AG08396 (cell line): ENCODE measurements at places on chromosomes 4 and X.

DNA sequence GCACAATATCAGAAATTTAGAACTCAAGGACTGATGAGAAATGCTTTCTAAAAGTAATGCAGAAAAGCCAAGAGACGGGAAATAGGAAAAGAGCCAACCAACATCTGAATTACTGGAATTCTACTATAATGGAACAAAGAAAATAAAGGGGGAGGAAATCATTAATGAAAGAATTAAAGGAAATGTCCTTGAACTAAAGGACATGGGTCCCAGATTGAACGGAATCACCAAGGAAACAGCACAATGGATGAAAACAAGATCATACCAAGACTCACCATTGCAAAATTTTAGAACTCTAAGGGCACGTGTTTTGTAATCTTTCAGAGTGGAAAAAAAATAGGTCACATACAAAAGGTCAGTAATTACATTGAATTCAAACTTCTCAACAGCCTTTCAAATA, 35.9 kb downstream of the HPGDS start:
- no peak for DNase-seq

DNA sequence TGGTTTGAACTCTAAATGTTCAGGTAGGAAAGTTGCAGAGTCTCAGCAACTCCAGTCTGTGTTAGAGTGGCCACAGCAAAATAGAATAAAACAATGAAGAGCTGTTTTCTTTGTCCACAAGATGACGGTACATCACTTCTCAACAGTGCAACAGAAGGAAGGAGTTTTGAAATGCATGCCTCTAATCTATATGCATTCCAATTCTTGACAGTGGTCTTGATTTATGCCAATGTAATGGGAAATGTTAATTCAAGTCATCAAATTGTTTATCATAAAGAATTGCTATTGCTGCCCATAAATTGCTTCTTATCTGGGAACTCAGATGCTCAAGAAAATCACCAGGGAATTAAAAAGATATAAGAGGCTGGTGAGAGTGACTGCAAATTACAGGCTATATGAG, 195.5 kb upstream of the PRPS2 start:
- DNase-seq = no peak

DNA sequence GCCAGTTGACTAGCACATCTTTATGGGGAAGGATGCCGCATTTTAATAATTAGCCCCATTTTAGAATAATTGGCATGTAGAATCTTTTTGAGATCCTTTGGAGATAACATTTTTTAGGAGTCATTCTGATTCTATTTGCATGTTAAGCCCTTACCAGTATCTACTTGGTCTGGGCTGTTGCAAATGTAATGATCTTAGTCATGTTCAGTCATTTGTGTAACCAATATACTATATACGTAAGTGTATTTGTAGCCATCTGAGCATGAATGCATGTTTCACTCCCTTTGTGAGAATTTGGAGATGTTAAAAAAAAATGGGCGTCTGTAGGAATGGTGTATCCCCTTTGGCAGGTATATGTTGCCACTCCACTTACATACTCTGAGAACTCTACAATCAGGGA, 119.1 kb downstream of the TEX13A start:
- no peak for DNase-seq

- no peak for DNase-seq
Measured at GRCh38 chrX:150226223-150226965, 136.7 kb upstream of the MAMLD1 start.

DNA sequence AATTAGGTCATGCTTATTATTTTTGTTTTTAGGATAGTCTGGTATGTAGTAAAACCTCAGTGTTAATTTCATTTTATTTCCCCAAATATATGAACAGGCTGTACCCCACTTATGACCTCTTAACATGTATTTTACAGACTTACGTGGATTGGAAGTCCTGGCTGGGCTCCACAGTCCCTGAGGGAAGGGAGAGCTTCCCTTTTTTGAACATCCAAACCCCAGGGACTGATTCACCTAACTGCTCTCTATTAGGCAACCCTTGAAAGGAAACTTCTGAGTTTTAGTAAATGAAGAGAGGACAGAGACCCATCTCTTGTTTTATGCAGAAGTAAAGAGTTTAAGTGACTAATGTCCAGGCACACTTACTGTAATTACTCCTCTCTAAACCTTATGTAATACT, 233.1 kb upstream of the SPRY1 start:
- DNase-seq = no peak

DNA sequence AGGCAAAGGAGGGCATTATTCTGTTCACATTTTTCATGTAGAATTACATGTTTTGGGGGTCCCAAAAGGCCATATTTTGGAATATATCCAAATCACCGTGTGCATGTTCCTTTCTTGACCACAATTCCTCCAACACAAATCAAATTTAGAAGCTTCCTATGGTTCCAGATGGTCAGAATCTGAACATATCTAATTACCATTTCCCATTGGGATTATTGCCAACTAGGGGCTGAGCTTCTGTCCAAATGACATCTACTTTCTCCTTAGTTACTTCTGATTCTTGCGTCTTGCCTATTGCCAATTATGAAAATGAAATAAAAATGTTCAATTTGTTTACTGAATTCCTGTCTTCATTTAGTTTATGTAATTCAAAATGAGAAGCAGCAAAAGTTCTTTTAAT, 163.7 kb downstream of the CPE start:
- no peak for DNase-seq

DNA sequence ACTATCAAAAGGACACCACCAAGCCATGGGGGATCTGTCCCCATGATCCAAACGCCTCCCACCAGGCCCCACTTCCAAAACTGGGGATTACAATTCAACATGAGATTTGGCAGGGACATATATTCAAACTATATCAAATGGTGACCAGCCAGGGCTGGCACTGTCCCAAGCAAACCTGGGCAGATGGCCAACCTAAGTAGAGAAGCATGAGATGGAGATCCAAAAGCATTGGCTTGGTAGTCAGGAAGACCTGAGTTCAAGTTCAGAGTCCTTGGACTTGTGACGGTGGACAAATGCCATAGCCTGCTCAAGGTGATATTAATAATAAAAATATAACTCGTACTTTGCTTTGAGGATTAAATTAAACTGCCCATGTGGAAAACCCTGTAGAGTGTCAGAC, 79.2 kb upstream of the HS3ST1 start:
- DNase-seq = no peak

DNA sequence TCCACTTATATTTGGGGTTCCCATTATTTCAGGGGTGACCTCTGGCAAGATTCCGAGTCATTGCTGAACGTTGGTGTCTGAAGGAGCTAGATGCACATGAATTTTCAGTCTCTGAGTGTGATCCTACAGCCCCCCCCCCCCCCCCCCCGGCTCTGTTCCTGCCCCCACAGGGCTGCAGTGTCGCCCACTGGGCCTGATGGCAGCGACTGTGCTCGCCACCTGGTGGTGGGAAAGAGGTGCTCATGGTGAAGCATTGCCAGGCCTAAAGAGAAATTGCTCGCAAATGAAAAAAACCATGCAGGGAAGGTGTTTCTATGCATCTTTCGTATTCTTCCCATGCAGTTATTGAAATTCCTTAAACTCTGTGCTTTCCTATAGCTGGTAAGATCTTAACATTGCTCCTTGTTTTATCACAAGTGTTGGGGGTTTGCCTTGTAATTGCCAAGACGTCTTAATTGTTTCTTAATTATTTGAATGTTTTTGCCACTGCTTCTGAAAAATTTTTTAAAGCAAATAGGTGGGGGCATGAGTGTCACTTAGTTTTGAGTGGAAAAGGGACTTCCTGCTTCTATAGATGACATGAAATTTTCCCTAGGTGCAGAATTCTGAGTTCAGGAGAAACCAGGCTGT, 63.2 kb downstream of the CLDN22 start:
- DNase-seq = peak; percentile 73

DNA sequence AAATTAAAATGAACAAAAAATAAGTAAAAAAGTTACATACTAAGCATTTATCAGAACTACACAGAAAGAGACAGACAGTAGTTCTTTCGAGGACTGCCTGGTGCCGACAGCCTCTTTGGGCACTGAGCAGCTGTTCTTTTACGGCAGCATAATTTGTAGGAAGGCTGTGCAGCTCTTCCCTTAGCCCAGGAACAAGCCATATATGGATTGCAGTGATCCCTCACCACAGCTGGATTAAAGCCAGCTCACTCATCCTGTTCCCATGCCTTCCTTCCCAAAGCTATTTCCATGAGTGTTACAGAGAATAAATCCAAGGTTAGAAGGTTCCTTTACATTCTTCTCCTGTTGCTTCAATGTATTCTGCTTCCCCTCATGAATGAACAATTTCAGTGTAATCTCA, 71.7 kb downstream of the DDX60L start:
- DNase-seq = peak; percentile 73

DNA sequence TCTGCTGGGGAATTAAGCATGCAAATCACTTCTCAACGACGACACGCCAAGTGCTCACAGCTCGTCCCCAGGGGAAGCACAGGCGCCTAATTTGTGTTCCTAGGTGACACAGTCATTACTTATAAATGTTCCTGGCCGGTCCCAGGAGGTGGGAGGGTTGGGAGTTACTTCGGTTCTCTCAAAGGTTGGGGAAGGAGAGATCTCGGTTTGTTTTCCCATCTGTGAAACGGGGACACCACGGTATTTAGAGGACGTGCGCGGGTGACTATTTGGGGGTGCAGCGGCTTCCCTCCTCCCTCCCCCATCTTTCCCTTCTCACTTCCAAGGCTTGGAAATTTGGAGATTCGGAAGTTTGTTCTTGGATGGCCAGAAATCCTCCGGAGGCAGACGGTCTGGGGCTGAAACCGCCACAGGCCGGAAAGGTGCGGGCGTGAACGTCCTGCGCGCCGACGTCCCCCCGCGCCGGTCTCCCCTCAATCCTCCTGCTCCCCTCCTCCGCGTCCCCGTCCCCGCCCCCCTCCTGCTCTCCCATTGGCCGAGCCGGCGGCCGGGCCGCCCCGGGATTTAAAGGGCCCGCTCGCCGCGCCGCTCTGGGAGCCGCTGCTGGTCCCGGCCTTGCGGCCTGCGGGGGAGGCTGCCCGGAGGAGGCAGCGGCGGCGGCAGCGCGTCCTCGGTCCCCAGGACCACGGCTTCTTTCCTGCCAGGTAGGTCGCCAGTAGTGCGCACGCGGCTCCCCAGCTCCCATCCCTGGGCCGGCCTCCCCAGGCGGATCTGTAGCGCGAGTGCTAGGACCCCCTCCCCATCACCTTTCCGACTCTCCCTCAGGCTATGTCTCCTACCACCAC, at the start of gene PORCN:
Gene PORCN, plus strand, starts transcription at position 593 of the 845 bp plus-strand sequence. CDS start 829 bp downstream, outside the sequence.
- DNase-seq = peak; percentile 89
